Activated CD4-positive, alpha-beta T cell treated with anti-CD3 and anti-CD28 coated beads for 48 hours (primary cell): ENCODE measurements at places on chromosomes 4 and X.

- no peak for DNase-seq
Observed at GRCh38 chrX:25296850-25297249, 281.1 kb upstream of the ARX start.

GRCh38 chr4:107578321-107578720, 141.7 kb downstream of the PAPSS1 start:
- no peak for DNase-seq

GRCh38 chr4:174041555-174042105, 241.8 kb downstream of the FBXO8 start:
- DNase-seq = no peak

DNA sequence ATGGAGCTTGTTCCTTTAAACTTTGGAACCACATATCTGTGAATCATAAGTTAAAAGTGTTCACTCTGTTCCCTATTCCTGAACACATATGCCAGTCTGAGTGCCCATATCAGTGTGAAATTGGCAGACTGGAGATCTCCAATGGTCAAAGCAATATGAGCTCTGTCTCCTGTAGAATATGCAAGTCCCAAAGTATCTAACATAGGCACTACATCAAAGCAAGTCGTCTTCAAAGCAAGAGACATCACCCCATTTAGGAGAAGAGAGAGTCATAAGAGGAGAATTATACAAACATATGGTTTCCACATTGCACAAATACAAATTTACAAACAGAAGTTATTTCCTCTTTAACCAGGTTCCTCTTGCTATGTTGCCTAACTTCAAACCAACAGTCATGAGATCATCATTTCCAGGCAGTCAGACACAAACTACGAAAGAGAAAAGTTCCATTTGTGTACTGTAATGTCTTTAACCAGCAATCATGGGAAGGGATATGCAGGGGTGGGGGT, 9.9 kb upstream of the GK start:
- DNase-seq = no peak

GRCh38 chr4:80264352-80264647, 2.2 kb upstream of the FGF5 start:
- DNase-seq = no peak

DNA sequence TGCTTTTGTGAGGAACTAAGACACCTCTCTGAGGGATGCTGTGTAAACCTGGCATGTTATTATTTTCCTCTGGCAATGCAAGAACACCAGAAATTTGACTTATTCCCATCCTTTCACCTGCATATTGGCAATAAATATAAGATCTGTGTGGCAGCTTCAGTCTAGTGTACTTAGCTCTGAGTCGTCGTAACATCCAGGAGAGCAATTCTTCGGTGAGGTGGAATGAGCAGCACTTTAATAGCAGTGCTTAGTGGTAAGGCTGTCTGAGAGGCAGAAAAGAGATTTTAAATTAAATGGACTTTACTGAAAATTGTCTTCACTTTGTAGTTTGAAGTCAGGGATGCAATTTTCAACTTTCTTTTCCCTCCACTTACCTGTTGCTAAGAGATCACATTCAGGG, 344.9 kb downstream of the PCDH7 start:
- no peak for DNase-seq

- DNase-seq = no peak
Observed at GRCh38 chr4:64784125-64784524, 374.9 kb upstream of the TECRL start.

- no peak for DNase-seq
Observed at GRCh38 chrX:10176121-10177003, 19.6 kb downstream of the CLCN4 start.

DNA sequence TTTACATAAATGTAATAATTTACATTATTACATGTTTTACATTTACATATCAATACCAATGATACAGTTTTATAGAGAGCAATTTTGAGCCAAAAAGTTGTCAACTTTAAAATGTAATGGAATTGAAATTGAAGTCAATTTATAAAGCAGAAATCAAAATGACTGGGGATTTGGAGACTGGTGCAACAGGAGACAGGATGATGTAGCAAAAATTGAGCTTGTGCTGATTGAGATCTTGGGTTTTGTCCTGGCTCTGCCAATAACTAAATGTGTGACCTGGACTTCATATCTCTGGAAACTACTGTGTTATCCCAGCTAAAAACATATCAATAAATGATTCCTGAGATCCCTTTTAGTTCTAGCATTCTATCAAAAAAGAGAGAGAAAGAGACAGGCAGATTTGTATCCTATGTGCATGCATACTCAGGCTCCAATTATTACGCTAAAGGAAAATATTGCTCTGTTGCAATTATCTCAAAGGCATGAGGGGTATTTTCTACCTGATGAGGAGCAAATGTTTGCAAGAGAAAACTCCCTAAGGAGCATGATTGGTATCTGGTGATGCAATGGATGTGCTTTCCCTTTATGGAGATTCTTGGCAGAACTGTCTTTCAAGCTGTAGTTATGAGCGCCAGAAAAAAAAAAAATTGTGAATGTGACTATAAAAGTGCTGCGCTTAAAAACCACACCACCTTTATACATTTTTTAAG, 14.7 kb downstream of the EXOC1L start:
- DNase-seq = no peak

DNA sequence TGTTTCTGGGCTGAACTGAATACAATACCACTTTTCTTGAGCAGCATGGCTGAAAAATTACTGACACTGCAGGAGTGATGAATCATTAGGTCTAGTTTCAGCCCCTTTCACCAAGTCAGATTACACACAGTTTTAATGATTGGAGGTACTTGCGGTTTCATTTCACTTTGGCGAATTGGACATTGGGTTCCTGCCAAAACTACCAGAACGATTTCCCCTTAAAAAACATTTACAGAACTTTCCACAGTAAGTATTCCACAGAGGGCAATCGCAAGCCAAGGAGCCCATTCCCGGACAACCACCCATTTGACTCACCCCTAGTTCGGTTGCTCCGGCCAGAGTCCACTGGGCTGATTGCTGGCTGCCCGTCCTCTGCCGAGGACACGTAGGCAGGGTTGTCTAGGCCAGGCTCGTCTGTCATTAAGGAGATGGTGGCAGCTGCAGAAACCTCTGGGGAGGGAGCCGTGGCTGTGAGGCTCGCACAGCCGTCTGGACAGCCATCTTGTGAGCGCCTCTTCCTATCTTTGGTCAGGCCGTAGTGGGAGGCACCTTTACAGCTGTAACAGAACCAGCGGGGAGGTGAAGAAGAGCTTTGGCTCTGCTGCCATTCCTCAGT, 83.5 kb downstream of the LNX1 start:
- DNase-seq = no peak

DNA sequence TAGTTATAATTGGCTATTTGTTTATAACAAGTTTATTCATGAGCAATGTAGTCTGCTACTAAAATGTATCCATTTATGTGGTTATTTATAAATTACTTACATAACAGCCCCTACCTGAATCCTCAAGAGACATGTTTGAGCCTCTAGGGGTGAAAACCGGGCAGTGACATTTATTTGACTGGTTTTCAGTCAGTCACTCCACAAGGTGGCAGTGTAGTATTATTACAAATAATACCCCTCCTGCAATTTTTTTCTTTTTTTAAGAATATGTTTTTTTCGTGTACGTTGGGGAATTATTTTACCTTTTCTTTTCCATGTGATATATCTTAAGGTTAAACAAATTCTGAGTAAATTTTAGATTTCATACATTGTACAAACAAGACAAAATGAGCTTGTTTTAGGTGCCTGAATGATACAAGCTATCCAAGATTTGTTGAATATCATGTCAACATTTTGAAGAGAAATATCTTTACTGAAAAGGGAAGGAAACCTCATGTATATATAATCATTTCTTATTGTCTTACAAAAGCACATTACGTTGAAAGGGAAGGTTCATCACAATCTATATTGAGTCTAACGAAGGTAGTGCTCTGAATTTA, 598.7 kb upstream of the TECRL start:
- DNase-seq = peak; percentile 2

DNA sequence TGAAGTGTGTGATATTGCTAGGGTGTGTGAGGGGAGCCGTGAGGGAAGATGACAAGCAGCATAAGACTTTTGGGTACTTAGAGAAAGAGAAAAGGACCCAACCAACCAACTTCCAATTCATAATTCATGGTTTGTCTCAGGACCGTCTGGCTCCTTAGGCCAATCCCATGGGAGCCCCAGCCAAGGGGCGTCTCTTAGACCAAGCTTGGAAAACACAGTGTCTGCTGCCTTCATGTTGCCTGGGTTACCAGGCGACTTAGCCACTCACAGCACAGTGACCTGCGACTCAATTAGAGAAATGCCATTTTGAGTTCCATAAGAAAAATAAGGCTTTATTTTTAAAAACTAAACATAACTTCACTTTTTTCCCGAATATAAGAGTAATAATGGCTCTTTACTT, 32.7 kb downstream of the BST1 start:
- no peak for DNase-seq

GRCh38 chr4:170057866-170058265, 31.7 kb upstream of the MFAP3L start:
- DNase-seq = no peak

- DNase-seq = no peak
Observed at GRCh38 chr4:146165840-146166239, 9.7 kb upstream of the LSM6 start.

DNA sequence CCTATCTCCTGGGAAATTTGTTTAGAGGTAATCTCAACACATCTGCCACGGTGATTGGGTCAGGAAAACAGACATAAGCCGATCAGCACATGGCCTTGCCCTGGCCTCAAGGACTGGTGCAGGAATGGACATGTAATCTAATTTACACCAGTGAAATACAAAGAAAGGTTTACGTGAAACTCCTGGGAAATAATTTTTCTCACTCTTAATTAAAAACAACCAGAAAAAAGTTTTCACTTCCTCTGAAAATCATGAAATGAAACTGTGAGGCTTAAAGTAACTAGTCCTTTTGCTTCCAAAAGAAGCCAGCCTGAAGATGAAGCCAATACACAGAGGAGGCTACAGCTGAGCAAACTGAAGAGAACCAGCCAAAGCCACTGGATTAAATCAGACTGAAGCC, 154.1 kb upstream of the FAM241A start:
- DNase-seq = no peak

DNA sequence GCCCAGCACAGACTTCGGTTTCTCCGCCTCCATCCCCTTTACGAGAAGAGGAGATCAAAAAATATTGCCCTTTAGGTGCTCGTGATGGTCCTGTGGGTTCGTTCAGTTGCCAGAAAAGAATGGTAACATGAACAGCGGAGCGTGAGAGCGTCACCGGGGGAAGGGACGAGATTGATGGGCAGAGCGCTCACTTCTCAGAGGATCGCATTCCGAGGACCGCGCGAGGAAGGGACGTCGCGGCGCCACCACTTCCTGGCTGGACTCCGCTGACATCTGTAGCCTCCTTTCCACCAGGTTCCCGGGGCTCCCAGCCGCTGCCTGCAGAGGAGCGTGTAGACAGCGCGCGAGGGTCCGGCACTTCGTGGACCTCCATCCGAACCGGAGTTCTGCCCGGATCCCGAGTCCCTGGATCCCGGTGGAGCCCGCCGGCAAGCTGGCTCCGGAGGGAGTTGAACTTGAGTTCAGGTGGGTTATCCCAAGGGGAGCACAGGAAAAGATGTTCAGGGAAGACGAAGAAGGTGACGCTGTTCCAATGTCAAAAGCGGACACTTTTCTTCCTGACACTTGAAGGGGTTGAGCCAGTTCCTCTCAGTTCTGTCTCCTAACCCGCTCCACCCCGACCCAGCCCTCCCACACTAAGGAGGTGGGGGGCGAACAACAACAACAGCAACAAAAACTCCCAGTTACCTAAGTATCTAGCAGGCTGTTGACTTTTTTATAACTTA, 484 bp downstream of the GALNTL6 start:
- DNase-seq = no peak

- DNase-seq = no peak
Observed at GRCh38 chr4:101126059-101126458, 221.3 kb downstream of the PPP3CA start.

- no peak for DNase-seq
Observed at GRCh38 chr4:16224264-16225166, 1.8 kb downstream of the TAPT1 start.

- DNase-seq = peak; percentile 5
Observed at GRCh38 chr4:20252656-20253282, 1.1 kb downstream of the SLIT2 start.
